ENCODE measurements at places on chromosomes 5 and 9.

DNA sequence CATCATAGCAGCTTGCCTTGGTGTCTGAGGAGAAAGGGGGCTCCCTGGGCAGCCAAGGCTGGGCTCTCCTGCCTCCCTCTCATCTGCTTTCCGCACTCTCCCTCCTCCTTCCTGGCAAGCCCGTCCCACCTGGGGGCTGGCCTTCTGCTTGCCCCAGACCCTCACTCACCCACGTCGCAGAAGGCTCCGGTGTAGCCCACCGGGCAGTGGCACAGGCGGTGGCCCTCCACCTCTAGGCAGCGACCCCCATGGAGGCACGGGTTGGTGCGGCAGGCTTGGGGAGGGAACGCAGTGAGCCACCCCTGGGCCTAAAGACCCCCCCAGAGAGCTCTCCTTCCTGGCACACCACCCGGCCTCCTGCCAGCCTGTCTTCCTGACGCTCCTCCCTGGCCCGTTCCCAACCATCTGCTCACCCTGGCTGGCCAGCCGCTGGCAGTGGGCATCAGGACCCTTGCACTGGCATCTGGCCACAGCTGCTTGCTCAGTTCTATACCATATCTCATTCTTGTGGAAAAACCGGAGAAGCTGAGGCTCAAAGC, 4.2 kb upstream of the PFN3 start:
- no peak for DNase-seq

DNA sequence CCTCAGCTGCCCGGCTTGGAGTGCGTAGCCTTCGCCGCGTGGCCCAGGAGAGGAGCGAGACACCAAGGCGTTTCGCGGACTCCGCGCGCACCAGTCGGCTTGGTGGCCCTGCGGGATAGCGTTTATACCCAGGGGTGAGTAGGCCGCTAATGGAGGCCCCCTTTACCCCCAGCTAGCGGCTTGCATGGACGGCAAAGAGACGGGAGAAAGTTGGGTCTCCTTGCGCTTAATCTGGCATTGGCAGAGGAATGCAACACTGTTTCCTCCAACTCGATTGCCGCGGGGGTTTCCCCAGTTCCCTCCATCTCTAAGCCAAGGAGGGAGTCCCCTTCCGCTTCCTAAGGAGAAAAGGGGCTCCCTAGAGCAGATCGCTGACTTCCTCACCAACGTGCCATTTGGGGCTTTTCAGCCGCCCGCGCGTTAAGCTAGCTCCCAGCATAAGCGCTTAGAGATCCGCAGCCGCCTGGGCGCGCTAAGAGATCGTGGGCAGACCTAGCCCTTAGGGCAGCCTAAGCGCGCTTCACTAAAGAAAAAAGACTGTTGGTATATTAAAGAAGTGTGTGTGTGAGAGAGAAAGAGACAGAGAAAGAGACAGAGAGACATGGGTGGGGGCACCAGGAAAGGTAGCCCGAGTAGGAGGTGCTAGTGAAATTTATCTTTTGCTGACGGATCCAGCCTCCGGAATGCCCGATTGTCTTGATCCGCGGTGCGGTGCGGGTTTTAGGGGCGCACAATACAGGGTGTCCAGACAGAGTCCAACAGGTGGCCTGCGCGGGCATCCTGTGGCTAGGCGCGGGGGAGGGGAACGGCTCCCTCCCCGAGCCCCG, 597.9 kb upstream of the SGCD start:
- no peak for DNase-seq

- peak; percentile 72 for DNase-seq
Observed at GRCh38 chr5:139593716-139594319, 32.7 kb downstream of the UBE2D2 start.

GRCh38 chr5:115541611-115542010, 3.0 kb downstream of the FEM1C start:
- DNase-seq: no peak

GRCh38 chr5:181121675-181122561, 9.1 kb downstream of the OR2V1 start:
- DNase-seq: no peak

DNA sequence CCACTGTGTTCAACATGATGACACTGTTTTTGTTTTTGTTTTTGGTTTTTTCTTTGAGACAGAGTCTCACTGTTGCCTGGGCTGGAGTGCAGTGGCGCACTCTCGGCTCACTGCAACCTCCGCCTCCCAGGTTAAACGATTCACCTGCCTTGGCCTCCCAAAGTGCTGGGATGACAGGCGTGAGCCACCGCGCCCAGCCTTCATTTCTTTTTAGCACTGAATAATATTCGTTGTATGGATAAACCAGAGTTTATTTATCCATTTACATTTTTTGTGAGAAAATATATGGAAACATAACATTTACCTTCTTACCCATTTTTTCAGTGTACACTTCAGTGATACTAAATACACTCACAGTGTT, 4.2 kb downstream of the CARD19 start:
- no peak for DNase-seq

DNA sequence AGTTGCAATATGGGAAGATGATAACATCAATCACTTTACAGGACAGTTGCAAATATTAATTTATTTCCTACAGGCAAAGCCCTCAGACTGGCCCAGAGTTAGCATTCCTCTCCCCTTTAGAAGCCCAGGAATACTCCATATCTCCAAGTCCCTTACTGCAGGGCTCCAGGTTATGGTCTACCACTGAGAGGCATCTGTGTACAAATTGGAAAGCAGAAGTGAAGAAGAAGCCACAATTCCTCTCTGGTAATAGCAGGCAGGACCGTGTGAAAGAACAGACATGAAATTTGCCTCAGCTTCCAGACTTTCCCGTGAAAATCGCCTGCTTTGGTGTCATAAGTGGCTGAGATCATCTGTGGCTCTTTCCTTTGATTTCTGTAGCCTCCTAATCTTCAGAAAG, 289.6 kb downstream of the GLIS3 start:
- no peak for DNase-seq
